ENCODE measurements at places on chromosomes 7 and 10.

GRCh38 chr7:113715981-113716856 lies 202.6 kb downstream of the PPP1R3A start:
- DNase-seq = no peak

- DNase-seq = no peak
Observed at GRCh38 chr7:34333925-34334324, 324.1 kb upstream of the NPSR1 start.

- DNase-seq = peak; percentile 56
Observed at GRCh38 chr7:35723011-35723410, 28.1 kb upstream of the HERPUD2 start.

GRCh38 chr10:87670586-87670985 lies 10.9 kb downstream of the PAPSS2 start:
- DNase-seq = no peak

- no peak for DNase-seq
Observed at GRCh38 chr10:114283091-114283490, 44.0 kb downstream of the VWA2 start.

DNA sequence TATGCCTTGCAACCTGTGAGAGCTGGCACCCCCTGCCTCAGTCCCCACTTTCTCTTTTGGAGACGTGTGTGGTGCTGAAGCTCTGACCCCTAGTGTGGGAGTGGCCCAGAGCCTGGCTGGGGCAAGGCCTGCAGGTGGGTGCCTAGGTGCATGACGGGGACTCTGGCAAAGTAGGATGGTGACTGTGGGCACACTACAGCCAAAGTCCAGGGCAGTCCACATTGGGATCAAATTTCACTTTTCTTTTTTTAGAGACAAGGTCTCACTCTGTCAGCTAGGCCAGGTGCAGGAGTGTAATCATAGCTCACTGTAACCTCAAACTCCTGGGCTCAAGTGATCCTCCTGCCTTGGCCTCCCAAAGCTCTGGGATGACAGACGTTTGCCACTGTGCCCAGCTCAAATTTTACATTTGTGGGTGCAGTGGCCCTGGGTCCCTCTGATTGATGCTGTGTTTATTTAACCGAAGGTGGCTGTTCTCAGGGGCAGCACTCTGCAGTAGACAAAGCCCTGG lies 52.3 kb downstream of the NEURL1 start:
- no peak for DNase-seq

DNA sequence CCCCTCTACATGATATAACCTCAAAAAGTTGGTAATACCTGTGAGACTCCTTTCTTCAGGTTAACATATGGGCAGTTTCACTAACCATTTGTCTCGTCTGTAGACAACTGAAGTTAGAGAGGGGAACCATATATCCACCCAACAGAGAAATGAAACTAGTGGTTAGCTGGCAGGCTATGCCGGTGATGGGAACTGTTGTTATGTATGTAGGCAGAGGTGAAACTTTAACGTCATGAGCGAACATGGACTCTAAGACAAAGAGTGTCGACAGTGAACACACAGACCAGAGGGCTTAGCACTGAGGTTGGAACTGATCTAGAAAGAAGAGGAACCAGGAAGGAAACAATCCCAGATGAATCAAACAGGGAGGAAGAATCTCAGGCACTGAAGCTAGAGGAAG lies 112.4 kb downstream of the ELMO1 start:
- no peak for DNase-seq

DNA sequence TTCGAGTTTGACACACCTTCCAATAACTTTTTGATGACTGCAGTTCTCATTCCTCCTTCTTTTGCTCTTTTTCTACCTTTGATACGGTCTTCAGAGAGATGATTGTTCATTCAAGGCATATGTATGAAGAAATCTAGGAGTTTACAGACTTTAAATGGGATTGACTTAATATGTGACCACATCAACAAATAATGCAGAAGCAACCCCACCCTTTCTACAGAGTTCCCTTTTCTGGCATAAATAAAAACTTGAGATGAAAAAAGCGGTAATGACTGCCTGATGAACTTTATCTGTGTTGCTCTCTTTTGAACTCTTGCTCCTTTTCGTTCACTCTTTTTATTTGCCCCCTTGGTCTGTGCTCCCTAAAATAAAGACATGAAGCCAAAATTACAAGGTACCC lies 161.7 kb downstream of the C7orf25 start:
- DNase-seq = no peak

DNA sequence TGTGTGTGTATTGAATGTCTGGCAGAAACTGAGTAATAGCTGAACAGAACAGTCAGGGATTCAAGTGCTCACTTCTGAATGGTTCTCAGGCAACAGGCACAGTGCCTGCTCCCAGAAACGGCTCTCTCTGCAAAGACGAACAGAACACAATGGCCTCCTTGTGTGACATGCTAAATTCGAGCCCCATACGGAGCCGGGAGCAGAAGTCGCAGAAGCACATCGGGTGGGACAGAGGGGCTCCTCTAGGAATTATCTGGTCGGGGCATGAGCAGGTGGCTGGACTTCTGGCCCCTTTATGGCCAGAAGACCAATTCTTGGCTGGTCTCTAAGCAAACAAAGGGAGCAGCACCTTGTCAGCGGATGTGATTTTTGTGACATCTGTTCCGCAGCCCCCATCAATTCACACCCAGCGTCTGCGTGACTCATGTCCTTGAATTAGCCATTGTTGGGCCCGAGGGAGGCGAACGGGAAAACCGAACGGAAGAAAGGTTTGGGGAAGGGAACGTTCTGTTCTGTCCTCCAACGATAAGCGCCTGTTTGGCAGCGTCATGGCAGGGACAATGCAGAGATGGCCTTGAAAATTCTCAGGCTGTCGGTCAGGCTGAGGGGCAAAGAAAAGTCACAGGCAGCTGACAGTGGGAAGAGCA lies 47.3 kb upstream of the NPTX2 start:
- DNase-seq = no peak

DNA sequence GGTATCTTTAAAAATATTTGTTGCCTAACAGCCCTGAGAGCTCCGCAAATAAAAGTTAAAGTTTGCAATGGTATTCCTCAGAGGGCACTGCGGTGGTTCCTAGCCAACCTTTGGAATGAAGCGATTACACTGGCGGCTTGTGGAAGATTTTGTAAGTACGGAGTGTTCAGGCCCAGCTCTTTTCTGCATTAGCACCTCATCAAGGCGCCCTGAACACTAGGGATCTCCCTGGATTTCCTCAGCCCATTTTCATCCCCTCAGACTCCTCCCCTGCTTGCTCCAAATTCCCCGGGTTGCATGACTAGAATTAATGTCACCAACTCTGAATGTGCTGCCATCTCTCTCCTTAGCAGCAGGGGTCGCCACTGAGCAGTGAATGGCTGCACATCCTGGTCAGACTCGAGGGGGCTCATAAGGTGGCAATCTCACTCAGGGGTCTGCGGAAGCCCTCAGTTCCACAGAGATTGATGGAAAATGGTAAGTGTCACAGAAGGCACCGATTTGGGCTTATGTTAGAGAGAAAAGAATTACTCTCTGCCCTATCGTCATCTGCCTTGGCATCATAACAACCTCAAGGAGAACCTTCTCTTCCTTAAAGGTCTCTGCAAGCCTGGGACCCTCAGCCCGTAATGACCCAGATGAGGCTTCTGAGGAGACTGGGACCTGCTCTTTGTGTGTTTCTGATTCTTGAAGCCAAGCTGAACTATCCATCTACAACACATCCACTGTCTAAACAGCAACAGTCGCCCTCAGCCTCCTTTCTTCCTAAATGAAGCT lies 262.8 kb upstream of the AOAH start:
- DNase-seq = peak; percentile 63

GRCh38 chr7:74306730-74307469 lies 17.7 kb downstream of the CLIP2 start:
- DNase-seq = peak; percentile 43

GRCh38 chr7:97635622-97636021 lies 96.3 kb upstream of the TAC1 start:
- no peak for DNase-seq

DNA sequence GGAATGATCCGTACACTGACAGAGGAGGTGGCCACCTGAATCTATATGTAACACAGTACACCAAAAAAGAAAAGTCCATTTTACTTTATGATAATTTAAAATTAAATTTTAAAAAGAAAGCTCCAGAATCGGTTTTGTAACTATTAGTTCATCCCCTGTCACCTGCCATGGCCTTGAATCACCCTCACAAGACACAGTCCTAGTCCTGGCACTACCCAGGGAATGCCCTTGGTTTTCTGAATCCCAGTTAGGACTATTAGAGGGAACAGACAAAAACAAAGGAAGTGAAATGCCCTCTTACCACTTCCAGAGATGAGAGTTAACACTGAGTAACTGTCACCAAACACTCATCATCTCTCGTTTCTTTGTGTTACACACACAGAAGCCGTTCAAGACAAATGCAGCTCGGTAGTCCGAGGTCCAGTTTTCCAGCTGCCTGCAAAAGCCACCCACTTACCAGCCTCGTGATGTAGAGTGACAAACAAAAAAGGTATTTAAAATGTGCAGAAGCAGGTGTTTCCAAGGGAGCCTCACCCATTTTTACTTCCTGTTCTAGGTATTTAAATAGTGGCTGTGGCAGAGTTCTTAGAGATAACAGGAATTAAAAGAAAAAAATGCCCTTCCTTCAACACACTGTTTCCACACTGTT lies 6.1 kb downstream of the PTPRN2 start:
- no peak for DNase-seq

DNA sequence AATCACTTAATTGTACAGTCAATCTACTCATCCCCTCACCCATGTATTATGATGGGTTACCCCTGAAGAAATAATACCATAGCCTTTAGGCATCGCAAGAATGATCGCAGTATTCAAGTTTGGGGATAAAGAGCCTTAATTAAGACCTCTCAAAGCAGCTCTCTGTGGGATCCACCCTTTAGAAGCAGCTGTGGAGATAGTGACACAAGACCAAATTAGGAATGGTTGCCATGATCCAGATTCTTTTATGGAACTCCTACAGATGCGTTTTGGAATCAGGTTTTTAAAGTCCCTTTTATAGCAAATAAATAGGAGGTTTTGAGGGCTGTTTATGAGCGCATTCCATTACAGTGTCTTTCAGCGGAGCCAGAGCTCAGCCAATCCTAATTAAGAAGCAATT lies 12.2 kb downstream of the TES start:
- DNase-seq = no peak

- no peak for DNase-seq
Observed at GRCh38 chr7:155745737-155746136, 66.5 kb downstream of the SHH start.
